ENCODE measurements at places on chromosomes 13 and 19.

DNA sequence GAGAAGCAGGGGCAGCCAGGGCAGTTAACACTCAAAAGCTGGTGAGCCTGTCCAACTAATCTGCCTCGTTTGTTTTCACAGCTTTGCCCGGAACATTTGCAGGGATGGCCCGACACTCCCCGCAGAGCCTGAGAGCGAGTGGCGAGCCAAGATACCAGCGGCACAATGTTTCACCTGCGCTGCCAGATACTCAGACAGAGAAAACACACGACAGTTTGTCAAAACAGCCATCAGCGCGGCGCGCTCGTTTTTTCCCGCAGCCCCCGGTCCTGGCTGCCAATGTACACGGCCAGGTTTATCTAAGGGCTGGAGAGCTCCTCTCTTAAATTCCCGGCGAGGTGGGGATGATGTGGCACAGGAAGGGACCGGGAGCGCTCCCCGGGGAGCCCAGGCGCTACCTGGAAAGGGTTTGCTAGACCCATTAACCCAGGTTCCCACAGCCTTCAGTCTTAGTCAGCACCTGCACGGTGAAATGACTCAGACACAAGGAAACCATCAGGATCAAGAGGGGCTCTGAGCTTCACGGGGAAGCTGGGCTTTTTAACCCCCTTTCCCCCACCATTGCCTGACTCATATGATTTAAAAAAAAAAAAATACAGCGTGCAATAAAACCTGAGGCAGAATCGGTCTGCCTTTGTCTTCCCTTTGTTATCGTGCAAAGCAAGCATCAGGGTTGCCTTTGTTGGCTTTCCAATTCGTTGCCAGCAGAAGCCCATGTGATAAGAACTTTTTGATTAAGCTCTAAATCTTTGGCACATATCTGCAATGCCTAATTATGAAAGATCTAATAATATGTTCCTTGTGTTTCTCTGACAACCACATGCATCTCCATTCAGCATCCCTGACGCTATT is 186.2 kb downstream of the EFNB2 start:
- no peak for DNase-seq

DNA sequence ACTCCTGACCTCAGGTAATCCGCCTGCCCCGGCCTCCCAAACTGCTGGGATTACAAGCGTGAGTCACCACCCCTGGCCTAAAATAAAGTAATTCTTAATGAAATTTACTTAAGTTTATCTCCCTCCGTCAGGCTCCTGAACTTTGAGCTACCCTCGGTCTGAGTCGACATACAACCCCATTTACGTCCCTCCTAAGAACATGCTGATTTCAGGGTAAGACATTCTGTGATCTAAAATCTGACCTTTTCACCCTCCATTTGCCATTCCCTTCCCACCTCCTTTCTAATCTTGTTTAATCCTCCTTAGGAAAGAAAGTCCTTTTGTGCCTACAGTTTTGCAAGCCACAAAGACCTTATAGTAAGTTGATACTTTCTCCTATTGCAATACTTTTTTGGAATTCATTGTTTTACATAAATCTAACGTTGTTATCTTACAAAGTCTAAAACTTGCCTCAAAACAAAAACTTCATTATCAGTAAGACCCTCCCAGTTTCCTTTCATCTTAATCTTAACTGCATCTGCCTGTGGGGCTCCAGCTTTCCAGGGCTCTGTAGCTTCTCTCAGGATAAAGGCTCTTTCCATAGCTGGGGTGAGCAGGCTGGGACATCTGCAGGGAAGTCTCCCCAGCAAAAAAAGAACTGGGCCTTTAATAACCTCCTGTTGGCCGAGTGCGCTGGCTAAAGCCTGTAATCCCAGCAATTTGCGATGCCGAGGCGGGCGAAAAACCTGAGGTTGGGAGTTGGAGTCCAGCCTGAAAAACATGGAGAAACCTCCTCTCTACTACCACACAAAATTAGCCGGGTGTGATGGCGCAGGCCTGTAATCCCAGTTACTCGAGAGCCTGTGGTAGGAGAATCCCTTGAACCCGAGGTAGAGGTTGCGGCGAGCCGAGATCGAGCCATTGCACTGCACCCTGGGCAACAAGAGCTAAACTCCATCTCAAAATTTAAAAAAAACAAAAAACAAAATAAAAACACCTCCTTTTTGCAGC is 143.1 kb downstream of the ZNF737 start:
- DNase-seq = no peak

- peak; percentile 93 for DNase-seq
Measured at GRCh38 chr19:48203794-48204628, 33.5 kb downstream of the ZSWIM9 start.

DNA sequence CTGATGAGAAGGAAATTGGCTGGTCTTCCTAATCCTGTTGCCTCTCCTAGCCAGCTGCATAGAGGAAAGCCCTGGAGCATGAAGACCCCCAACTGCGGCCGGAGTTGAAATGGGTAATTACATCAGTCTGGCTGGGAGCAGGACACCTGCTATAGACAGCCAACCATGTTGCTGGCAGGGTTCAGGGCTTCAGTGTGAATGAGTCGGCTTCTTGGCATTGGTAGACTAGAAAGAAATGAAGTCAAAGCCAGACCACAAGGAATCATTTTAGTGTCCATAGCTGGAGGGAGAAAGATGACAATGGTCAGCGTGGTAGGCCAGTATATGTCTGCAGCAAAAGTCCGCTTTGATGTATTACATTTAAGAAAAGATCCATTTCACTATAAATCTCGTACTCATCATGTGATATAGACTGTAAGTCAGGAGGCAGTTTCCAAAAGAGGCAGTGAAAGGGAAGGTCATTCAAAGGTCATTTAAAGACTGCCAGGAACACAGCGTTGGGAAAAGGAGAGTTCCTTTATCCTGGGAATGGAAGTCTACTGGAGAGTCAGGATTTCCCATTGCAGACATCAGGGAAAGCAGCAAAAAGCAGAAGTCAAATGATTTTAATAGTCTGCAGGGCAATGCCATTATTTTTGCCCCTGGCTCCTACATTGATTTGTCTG is 262.7 kb downstream of the DNAJC15 start:
- DNase-seq = no peak

DNA sequence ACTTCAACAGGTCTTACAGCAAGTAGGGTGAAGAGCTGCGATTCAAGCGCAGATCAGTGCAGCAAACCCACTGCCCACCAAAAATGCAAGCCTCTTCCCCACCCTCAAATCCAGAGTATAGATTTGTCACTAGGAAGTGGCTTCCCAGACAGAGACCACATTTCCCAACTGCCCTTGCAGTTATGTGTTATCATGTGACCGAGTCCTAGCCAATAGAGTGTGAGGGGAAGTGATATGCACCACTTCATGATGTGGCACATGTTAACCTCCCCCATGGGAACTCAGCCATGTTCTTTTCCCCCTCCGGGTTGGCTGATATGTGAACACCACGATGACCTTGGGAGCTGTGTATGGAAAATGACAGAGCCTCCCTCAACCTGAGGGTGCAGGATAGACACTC is 50.8 kb downstream of the MBD3L2B start:
- no peak for DNase-seq

DNA sequence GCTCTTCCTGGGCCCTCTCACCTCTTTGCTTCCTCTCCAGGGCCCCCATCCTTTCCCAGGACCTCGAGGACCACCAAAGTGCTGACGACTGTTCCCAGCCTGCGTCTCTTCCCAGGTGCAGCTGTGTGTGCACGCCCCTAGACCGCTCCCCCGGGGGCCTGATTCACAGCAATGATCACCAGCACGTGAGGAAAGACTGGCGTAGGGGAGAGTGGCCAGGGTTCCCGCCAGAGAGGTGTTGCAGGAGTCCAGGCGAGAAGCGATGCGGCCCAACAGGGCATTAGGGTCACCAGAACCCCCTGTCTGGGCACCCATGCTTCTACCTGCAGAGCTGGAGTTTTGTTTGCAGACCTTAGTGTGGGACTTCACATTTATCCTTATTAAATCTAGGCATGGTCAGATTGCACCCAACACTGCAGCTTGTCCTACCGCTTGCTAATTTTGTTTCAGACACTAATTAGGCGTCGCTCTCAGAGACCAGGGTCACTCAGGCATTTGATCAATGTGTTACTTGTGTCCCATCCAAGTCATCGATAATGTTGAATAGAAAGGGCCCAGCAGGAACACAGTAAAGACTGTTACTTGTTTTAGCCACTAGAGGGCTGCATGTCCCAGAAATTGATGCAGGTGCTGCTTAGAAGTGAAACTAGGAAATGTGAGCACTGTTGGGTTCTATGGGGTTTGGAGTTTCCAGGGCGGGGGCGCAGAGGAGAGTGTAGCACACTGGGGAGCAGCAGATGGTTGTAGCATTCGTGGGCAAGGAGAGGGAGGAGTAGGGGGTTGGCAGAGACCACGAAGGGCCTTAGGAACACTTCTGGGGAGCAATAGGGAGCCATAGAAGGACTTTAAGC is 53.2 kb downstream of the CDADC1 start:
- peak; percentile 64 for DNase-seq
